ENCODE measurements at places on chromosomes 11 and 22. TPM values are rescaled to one million over a fixed set of nuclear protein-coding genes. Genes with fewer than 3 reads are reported as not detected.

GRCh38 chr22:31753005-31753633 lies 700 bp upstream of the DEPDC5 start:
- H3K27ac ChIP-seq, result peak overlapping the region; percentile 97
- peak overlapping the region; percentile 76 for H3K4me3 ChIP-seq
- peak; percentile 76 for DNase-seq
- peaks cover 55% of the 10 kb centered on the region for H3K4me1 ChIP-seq
- H3K36me3 ChIP-seq, result no peaks in the 10 kb centered on the region

- peaks cover 10% of the 10 kb centered on the region for H3K4me1 ChIP-seq
- DNase-seq, result no peak
- H3K36me3 ChIP-seq, result no peaks in the 10 kb centered on the region
- no peak overlapping the region for H3K4me3 ChIP-seq
- H3K27ac ChIP-seq, result no peak overlapping the region
- H3K27me3 ChIP-seq, result no peaks in the 10 kb centered on the region
These were observed 1.1 kb upstream of the SCT start for GRCh38 chr11:628056-628455.

- peaks cover 16% of the 10 kb centered on the region for H3K36me3 ChIP-seq
- H3K27ac ChIP-seq, result no peak overlapping the region
- DNase-seq, result peak; percentile 40
- no peaks in the 10 kb centered on the region for H3K4me1 ChIP-seq
These were observed 45.6 kb downstream of the PISD start for GRCh38 chr22:31616315-31616980.

The DDIAS gene
- 8.4 TPM for total RNA-seq

- no peak for DNase-seq
- H3K4me1 ChIP-seq, result peaks cover 12% of the 10 kb centered on the region
- no peak overlapping the region for H3K4me3 ChIP-seq
These were observed 48.5 kb upstream of the TIMP3 start for GRCh38 chr22:32752816-32753520.

The DUSP8 gene
- 0.09 TPM for total RNA-seq

GRCh38 chr11:34192481-34193401 lies 87.3 kb downstream of the NAT10 start:
- H3K36me3 ChIP-seq, result peaks cover 6% of the 10 kb centered on the region
- no peak overlapping the region for H3K27ac ChIP-seq
- H3K4me3 ChIP-seq, result no peak overlapping the region
- H3K27me3 ChIP-seq, result no peaks in the 10 kb centered on the region
- DNase-seq, result no peak

- H3K4me3 ChIP-seq, result peak overlapping the region; percentile 87
- DNase-seq, result no peak
- H3K27ac ChIP-seq, result peak overlapping the region; percentile 99
These were observed 802 bp upstream of the PIM3 start for GRCh38 chr22:49959782-49960158.

The BIK gene
- total RNA-seq, result 0.33 TPM

- no peak for DNase-seq
- H3K4me3 ChIP-seq, result no peak overlapping the region
- H3K4me1 ChIP-seq, result peaks cover 9% of the 10 kb centered on the region
These were observed 15.8 kb upstream of the MMP20 start for GRCh38 chr11:102640946-102641345.

- H3K4me1 ChIP-seq, result no peaks in the 10 kb centered on the region
- H3K27me3 ChIP-seq, result no peaks in the 10 kb centered on the region
- H3K36me3 ChIP-seq, result no peaks in the 10 kb centered on the region
- H3K27ac ChIP-seq, result no peak overlapping the region
These were observed 125.4 kb downstream of the CCDC34 start for GRCh38 chr11:27237643-27238042.

- peak overlapping the region; percentile 75 for H3K27ac ChIP-seq
- H3K4me1 ChIP-seq, result peaks cover 53% of the 10 kb centered on the region
- H3K4me3 ChIP-seq, result no peak overlapping the region
- H3K36me3 ChIP-seq, result peaks cover 13% of the 10 kb centered on the region
- no peak for DNase-seq
These were observed 10.4 kb upstream of the AHNAK start for GRCh38 chr11:62556875-62557631.

The MN1 gene
- 0.25 TPM for total RNA-seq

GRCh38 chr11:66856496-66857233 lies at the start of gene LRFN4:
TSS of gene LRFN4 (plus strand) at chr11:66857064. CDS start at chr11:66857745, 681 bp downstream.
- H3K36me3 ChIP-seq, result peaks cover 18% of the 10 kb centered on the region
- H3K4me3 ChIP-seq, result no peak within 1 kb of the TSS
- DNase-seq, result no peak
- H3K27me3 ChIP-seq, result no peaks in the 10 kb centered on the region
- H3K4me1 ChIP-seq, result peaks cover 4% of the 10 kb centered on the region

DNA sequence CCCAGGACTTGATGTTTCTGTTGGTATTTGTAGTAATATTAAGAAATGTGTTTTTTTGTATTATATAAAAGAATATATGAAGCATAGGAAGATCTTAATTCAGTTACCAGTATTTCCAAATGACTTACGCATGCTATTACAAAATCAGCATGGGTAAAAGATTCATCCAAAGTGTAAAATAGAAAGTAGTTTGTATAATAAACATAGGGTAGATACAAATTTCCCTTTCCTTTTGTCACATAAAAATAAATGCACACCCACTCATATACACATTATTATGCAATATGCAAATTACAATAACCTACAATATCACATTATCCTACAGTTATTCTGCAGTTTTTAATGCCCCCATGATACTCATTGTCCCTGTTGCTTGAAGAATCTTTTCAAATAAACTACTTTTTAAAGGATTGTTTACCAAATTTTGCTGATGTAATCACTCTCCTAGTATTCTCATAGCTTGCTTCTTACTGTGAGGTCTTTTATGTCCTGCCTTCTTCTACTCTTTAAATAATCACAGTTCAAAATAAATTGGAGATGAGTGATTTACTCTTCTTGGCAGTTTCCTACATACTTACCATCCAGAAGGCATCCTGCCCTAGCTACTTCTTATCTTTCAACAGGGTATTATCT lies 244.0 kb downstream of the CASP12 start:
- H3K4me1 ChIP-seq, result no peaks in the 10 kb centered on the region
- H3K27ac ChIP-seq, result no peak overlapping the region
- DNase-seq, result no peak
- H3K27me3 ChIP-seq, result no peaks in the 10 kb centered on the region

DNA sequence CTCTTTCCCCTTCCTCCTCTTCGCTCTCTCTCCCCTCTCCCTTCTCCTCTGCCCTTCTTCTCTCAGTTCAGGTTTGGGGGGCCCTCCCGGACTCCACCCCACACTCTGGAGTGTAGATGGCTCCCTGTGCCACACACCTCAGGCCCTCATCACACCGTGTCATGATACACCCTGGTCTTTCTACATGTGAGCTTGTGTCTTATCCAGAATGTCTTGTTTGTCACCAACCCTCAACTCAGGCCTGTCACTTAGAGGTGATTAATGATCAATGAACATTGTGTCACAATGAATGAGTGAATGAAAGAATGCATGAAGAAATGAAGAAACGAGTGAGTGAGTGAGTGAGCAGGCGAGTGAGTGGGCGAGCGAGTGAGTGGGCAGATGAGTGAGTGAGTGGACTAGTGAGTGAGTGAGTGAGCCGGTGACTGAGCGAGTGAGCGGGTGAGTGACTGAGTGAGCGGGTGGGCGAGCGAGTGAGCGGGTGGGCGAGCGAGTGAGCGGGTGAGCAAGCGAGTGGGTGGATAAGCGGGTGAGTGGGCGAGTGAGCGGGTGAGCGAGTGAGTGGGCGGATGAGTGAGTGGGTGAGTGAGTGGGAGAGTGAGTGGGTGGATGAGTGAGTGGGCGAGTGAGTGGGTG lies 33.8 kb downstream of the CAPN1 start:
- H3K27ac ChIP-seq, result no peak overlapping the region
- H3K36me3 ChIP-seq, result peaks cover 2% of the 10 kb centered on the region
- H3K4me3 ChIP-seq, result no peak overlapping the region
- H3K4me1 ChIP-seq, result peaks cover 6% of the 10 kb centered on the region
- no peak for DNase-seq

The LRRN4CL gene
- total RNA-seq, result 0.08 TPM

- H3K4me1 ChIP-seq, result no peaks in the 10 kb centered on the region
- DNase-seq, result no peak
- no peak overlapping the region for H3K27ac ChIP-seq
- no peaks in the 10 kb centered on the region for H3K36me3 ChIP-seq
- H3K4me3 ChIP-seq, result no peak overlapping the region
These were observed 22.6 kb upstream of the RCN1 start for GRCh38 chr11:32068134-32068870.

GRCh38 chr22:39290724-39291161 lies 28.7 kb downstream of the RPL3 start:
- H3K27me3 ChIP-seq, result no peaks in the 10 kb centered on the region
- no peak overlapping the region for H3K4me3 ChIP-seq
- peaks cover 36% of the 10 kb centered on the region for H3K4me1 ChIP-seq
- no peak for DNase-seq
- peak overlapping the region; percentile 86 for H3K27ac ChIP-seq

DNA sequence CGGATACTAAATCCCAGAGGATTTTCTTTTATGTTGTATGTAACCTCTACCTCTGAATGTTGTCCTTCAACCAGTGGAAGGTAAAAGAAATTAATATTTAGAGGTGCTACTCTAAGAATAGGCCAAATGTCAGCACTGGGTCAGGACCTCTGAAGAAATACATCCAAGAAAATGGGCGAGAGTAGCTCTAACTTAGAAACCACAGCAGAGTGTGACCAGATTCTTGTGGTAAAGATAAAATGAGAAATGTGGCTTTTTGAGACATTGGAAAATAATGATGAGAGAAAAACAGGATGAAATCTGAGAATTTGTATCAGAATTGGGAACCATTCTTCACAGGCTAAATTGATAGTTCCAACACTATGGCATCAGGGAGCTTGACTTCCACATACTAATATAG lies 63.5 kb downstream of the CSTPP1 start:
- H3K4me3 ChIP-seq, result no peak overlapping the region
- no peaks in the 10 kb centered on the region for H3K27me3 ChIP-seq
- peaks cover 18% of the 10 kb centered on the region for H3K4me1 ChIP-seq
- H3K27ac ChIP-seq, result no peak overlapping the region
- no peak for DNase-seq
- no peaks in the 10 kb centered on the region for H3K36me3 ChIP-seq

DNA sequence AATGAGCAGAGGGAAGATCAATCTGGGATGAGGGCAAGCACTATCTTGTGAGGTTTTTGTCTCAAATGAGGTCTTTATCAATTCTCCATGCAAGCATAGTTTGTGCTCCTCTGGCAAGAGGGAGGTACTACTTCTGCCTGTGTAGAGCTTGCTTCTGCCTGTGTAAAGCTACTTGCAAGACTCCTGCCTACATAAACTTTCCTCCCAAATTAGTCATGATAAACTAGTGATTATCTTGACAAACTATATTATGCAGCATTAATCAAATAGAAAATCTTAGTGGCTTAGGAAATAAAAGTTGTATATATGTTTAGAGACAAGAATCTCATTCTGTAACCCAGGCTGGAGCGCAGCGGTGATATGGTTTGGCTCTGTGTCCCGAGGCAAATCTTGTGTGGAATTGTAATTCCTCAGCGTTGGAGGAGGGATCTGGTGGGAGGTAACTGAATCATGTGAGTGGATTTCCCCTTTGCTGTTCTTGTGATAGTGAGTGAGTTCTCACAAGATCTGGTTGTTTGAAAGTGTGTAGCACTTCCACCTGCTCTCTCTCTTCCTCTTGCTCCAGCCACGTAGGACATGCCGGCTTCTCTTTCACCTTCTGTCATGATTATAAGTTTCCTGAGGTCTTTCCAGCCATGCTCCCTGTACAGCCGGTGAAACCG lies 8.0 kb upstream of the MMP10 start:
- no peak for DNase-seq
- no peaks in the 10 kb centered on the region for H3K36me3 ChIP-seq
- H3K4me1 ChIP-seq, result no peaks in the 10 kb centered on the region
- no peak overlapping the region for H3K27ac ChIP-seq

DNA sequence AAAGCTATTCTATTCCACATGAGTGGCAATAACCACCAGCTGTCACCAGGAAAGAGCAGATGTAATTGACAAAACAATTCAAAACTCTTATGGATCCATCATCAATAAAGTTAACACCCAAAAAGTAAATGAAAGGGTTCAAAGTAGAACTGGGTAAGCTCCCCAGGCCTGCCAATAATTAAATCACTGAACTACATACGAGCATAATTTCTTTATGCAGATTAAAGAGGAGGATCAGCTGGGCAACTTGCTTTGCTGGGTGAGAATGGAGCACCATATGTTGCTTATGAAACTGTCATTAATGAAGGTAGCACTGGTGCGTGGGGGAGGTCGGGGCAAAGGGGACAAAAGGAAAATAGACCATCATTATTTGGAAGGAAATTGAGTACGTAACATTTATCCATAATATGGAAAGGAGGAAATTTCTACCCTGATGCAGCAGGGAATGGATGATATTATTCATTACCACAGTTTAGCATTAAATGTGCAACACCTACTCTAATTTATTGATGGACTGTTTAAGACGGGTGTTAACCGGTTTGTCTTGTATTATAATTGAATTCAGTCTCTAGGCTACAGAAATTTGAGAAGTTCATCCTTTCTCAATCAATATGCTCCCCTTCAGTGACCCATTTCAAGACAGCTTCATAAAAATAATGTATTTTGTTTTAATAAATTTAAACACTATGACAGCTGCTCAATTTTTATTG lies 315.9 kb downstream of the CADM1 start:
- H3K4me1 ChIP-seq, result no peaks in the 10 kb centered on the region
- H3K36me3 ChIP-seq, result no peaks in the 10 kb centered on the region
- no peaks in the 10 kb centered on the region for H3K27me3 ChIP-seq
- no peak overlapping the region for H3K27ac ChIP-seq
- H3K4me3 ChIP-seq, result no peak overlapping the region

The LUZP2 gene
- total RNA-seq, result not detected

The KCNQ1OT1 gene
- total RNA-seq, result 0.93 TPM

The OR2AG2 gene
- total RNA-seq, result under 0.01 TPM

The ADAMTS15 gene
- 0.65 TPM for total RNA-seq
